ENCODE measurements at places on chromosomes 2 and 18. TPM values are rescaled to one million over a fixed set of nuclear protein-coding genes. Genes with fewer than 3 reads are reported as not detected.

CELF4 gene
- not detected for total RNA-seq

TNFAIP6 gene
- total RNA-seq, result 8.9 TPM

PRKCE gene
- total RNA-seq, result 5.9 TPM

EEF1B2 gene
- 365 TPM for total RNA-seq

HRH4 gene
- total RNA-seq, result not detected

LRATD1 gene
- total RNA-seq, result 1.2 TPM

GALNT3 gene
- total RNA-seq, result not detected

CYRIA gene
- total RNA-seq, result not detected

ABCG8 gene
- total RNA-seq, result not detected

BMP10 gene
- not detected for total RNA-seq

NDUFS1 gene
- total RNA-seq, result 87.5 TPM

CMPK2 gene
- total RNA-seq, result 0.13 TPM

CCDC141 gene
- total RNA-seq, result not detected

SLC5A6 gene
- total RNA-seq, result 19.9 TPM

TTC21B gene
- total RNA-seq, result 14.9 TPM

ZNF514 gene
- total RNA-seq, result 8.1 TPM

SERPINB5 gene
- not detected for total RNA-seq

DNA sequence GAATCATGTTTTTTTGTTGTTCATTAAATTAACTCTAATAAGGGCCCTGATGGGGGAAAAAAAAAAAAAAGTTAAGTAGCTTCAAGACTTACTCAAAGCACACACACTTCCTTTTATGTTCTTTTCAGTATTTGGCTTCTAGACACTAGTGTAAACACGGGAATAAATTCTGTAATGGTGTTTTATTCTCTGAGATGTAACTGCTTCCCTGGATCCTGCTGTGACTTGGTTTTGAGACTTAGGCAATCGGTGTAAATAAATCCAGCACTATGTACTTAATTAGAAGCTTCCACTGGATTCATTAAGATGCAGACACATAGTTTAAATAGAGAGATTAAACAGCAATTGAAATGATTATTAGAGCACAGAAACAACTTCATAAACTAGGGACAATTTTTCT lies 26.1 kb upstream of the AP1S3 start:
- DNase-seq, result no peak

DNA sequence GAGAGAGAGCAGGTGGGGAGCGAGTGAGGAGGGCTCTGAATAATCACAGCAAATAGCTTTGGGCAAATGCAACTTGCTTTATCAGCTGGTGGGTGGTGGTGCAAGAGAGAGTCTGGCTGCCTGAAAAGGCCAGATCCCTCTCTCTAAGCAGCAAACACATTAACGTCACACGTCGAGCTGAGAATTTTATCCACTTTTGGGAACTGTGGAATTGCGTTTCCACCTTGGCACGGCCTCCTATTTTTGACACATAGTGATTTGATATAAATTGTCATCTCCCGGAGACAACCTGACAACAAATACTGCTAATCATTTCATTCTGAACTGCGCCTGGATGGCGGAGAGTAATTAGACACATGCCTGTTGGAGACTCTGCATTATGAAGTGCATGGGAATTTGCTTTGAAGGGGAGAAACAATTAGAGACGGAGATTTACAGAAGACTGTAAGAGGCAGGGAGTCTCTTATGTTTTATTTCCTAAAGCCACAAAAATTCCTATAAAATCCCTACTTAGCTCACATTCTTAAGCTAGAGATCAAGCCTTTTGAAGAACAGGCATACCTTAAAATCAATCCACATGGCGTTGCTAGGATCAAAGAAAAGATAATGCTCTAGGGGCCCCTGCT lies 634.1 kb downstream of the TDRD15 start:
- DNase-seq, result no peak

DNA sequence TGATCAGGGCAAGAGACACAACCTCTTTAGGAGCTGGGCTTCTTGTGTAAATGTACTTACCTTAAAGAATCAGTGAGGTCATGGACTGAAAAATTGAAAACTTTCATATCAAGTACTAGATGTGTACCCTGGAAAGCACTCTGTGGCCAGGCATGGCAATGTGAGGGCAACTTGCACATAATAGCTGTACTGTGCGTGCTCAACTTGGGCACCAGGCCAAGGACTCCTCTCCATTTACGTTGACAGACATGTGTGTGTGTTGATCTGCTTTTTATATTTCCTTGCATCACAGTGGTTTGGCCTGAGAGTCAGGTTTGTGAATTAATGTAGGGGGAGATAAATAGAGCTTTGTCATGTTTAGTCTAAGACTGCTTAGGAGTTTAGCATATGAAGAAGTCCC lies 669.5 kb upstream of the REG3G start:
- no peak for DNase-seq

DNA sequence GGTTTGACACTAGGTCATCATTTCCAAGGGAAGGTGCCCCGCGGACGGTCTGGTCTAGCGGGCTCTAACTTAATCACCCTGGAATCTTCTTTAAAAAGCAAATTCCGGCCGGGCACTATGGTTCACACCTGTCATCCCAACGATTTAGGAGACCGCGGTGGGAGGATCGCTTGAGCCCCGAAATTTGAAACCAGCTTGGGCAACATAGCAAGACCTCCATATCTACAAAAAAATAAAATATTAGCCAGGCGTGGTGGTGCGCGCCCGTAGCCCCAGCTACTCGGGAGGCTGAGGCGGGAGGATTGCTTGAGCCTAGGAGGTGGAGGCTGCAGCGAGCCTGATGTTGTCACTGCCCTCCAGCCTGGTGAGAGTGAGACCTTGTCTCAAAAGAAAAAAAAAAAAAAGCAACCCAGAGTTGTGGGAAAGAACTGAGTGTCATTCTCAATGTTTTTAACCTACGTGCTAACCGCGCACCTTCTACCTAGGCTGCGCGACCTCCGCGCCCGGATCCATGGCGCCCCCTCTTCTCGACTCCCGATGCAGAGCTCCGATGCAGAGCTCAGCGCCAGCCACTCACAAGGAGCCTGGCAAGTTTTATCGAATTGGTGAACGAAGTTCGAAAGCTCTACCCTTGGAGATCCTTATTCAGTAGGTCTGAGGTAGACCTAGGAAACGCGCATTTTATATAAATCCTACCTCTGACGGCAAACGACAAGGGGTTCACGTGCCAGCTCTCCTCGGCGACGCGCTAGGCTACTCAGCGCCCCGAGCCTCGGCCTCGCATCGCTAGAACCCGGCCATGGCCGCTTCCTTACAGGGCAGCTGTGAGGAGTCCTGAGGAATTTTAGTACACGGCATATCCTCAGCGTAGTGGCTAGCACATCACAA lies 888 bp upstream of the TWSG1 start:
- peak; percentile 79 for DNase-seq

GRCh38 chr2:98396745-98397355 lies 47.8 kb upstream of the INPP4A start:
- DNase-seq, result no peak

GRCh38 chr18:56661360-56662062 lies 10.4 kb downstream of the WDR7 start:
- DNase-seq, result peak; percentile 3

- no peak for DNase-seq
Observed at GRCh38 chr2:134070281-134070741, 183.6 kb upstream of the MGAT5 start.

DNA sequence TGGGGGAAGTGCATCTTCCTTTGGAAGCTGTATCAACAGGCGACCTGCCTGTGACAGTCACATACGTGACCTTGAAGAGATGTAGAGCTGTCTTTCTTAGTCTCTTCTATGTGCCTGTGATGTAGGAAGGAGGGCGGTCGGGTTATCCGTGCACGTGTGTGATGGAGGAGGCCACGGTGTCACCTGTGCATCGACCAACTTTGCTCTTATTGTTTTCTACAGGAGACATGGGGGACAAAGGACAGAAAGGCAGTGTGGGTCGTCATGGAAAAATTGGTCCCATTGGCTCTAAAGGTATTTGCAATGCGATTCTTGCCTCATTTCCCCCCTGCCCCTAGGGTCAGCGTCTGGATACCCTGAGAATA lies 20.7 kb upstream of the ALLC start:
- no peak for DNase-seq

DNA sequence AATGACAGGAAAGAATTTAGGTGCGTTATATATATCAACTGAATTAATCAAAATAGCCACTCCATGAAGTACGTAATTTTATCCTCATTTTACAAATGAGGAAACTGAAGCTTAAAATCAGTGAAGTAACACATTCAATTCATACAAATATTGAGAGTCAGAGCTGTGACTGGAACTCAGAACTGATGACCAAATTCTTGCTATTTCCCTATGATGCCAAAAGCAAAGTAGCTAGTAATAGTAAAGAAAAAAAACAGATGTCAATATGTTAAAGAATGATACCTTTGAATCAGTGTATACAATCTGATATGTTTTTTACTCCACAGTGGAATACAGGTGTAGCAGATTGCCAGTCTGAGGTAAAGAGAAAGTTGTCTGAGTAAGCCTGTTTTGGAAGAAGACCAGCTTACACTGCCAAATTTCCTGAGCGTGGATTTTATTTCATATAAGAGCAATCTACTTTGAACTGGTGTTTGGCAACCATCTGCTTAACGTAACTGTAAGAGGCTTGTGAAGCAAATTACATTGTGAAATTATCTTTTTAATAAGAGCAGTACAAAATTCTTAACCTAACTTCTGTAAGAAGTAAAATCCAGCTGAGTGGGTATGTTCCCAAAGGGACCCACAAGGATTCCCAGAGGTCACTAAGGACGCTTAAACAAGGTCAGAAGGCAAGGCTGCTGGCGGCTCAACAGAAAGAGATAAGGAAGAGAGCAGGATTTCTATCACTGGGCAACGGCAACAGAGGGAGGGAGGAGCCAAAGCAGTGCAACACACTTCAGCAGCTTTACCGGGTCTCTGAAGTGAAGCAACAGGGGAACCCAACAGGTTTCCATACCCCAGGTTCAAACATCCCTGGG lies 85.6 kb downstream of the IKZF2 start:
- DNase-seq, result peak; percentile 26

- DNase-seq, result no peak
Observed at GRCh38 chr2:67142741-67143140, 254.4 kb upstream of the ETAA1 start.

DNA sequence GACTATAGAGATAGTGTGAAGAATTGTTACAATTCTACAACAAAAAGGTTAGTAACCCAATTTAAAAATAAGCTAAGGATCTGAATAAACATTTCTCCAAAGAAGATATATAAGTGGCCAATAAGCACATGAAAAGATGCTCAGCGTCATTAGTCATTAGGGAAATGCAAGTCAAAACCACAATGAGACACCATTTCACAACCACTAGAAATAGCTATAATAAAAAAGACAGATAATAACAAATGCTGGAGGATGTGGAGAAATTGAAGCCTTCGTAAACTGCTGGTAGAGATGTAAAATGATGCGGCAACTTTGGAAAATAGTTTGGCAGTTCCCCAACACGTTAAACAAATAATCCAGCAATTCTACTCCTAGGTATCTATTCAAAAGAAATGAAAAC lies 366.5 kb upstream of the POU3F3 start:
- peak; percentile 4 for DNase-seq

DNA sequence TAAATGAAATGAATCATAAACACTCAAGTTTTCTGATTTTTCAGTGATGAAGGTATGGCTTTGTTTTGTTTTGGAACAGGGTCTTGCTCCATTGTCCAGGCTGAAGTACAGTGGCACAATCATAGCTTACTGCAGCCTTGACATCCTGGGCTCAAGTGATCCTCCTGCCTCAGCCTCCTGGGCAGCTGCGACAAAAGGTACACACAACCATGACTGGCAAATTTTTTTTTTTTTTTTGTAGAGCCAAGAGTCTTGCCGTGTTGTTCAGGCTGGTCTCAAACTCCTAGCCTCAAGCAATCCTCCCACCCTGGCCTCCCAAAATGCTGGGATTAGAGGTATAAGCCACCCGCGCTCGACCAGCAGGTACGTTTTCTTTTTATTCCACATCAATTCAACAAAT lies 22.5 kb upstream of the LRP2 start:
- no peak for DNase-seq

- no peak for DNase-seq
Observed at GRCh38 chr2:26585966-26586365, 55.2 kb downstream of the CIB4 start.

GRCh38 chr18:24801001-24801400 lies 340.6 kb downstream of the HRH4 start:
- DNase-seq, result peak; percentile 40

- no peak for DNase-seq
Observed at GRCh38 chr2:80778704-80779103, 474.2 kb upstream of the LRRTM1 start.

- no peak for DNase-seq
Observed at GRCh38 chr2:127535422-127535901, at the start of gene MYO7B. TSS of gene MYO7B (plus strand) at chr2:127535683. CDS start at chr2:127559723, 24,040 bp downstream.

DNA sequence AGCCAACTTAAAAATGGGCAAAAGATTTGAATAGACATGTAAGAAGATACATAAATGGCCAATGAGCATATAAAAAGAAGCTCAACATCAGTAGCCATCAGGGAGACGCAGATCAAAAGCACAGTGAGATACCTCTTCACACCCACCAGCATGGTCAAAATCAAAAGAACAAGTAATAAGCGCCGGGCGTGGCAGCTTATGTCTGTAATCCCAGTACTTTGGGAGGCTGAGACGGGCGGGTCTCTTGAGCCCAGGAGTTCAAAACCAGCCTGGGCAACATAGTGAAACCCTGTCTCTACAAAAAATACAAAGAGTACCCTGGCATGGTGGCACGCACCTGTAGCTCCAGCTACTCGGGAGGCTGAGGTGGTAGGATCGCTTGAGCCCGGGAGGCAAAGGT lies 4.6 kb upstream of the CIB4 start:
- DNase-seq, result no peak

DNA sequence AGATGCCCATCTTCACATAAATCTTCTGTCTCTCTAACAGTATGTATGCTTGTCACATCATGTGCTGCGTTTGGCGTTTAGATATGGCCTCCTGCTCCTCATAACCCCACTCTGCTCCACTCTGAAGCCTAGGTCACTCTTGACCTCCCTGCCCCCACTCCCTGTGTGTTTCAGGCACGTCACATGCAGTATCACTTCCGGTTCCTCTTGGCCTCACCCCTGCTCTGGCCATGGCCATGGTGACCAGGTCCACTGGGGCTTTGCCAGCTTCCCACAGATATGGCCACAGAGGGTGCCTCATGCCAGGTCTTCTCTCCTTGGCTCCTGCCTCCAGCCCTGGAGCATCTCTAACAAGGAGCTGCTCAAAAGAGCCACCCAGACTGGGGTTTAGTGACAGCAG lies 160.0 kb downstream of the RNF152 start:
- DNase-seq, result peak; percentile 29

DNA sequence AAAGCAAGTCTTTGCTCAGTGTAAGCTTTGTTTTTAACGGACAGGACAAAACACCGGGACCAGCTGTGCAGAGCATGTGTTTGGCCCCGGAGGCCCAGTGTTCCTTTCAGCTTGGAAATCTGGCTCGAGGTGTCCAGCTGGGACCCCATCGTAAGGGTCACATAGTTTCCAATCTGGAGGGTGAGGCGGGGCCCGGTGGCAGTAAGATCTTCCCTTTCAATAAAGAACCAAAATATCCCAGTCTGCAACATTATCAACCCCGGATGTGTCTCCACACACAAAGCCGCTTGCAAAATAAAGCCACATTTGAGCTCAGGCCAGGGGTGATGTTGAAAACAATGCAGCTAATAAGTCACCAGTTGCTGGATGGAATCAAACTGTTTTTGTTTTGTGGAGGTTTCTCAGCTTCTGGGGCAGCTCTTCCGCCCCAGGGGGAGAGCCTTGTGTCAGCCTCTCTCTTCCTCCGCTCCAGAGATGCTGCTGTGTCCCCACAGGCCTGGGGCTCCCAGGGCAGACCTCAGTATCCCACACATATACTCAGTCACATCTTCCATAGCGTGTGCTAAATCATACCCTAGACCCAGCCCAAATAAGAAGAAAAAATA lies 138.6 kb upstream of the GLI2 start:
- DNase-seq, result peak; percentile 90

- DNase-seq, result no peak
Observed at GRCh38 chr2:7289697-7290096, 372.5 kb downstream of the RNF144A start.

GRCh38 chr18:72727038-72727655 lies 140.6 kb downstream of the NETO1 start:
- no peak for DNase-seq

Data from GM23248 (cell line).